NCI-H1105 (cell line): ENCODE measurements at places on chromosomes 11 and 22.

GRCh38 chr22:27116312-27117086 lies 459.1 kb downstream of the MIAT start:
- no peak for DNase-seq

DNA sequence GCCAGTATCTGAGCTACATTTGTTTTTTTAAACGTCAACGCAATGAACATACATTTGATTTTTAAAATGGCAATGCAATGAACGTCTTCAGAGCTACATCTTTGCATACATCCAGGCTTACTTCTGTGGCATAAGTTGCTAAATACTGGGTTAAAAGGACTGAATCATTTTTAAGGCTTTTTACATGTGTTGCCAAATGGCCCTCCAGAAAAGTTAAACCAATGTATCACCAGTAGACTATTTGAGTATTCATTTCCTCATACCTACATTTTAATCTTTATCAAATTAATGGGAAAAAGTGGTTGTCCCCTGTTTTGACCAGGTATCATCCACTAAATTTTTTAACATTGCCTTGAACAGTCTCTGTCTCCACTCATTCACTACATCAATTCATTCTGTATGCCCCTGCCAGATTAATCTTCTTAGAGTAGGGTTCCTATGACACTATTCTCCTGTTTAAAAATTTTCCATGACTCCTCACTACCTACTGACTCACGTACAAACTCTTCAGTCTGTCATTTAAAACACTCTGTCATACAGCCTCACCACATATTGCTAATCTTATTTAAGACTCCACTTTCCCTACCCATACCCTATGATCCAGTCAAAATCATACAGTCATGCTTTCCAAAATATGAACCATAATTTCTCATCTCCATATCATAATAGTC lies 12.4 kb upstream of the PRRG4 start:
- no peak for DNase-seq

DNA sequence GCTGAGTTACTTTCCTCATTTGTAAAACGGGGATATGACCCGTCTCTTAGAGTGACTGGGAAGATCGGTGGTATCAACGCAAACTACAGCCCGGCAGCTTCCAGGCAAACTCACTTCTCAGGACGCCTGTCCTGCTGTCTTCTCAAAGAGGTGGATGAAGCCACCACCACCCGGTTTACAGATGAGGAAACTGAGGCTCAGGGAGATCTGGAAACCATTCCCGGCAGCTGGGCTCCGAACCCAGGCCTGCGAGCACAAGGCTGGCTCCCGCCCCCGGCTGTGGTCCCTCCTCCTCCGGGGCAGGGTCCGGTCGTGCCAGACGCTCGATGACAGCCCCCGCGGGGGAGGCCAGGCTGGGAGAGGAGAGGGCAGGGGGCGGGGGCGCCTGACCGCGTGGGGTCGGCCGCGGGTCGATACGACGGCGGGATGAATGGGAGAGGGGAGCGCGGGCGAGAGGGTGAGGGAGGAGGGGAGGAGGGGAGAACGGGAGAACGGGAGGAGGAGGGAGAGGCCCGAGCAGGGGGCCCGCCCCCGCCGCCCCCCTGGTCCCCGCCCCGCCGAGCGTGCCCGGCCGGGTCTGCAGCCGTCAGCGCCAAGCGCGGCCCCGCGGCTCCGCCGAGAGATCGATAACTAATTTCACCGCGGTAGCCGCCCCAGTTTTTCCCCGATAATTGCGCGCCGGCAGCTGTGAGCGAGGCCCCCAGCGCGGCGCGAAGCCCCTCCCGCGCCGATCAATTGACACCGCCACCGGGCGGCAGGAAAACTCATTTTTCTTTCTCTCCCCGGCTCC lies 14.0 kb downstream of the IGLL1 start:
- DNase-seq: peak; percentile 10

GRCh38 chr11:17475666-17476316 lies 854 bp downstream of the ABCC8 start:
- peak; percentile 22 for DNase-seq

- no peak for DNase-seq
These were observed 23.6 kb upstream of the CACNG2 start for GRCh38 chr22:36727110-36727509.

DNA sequence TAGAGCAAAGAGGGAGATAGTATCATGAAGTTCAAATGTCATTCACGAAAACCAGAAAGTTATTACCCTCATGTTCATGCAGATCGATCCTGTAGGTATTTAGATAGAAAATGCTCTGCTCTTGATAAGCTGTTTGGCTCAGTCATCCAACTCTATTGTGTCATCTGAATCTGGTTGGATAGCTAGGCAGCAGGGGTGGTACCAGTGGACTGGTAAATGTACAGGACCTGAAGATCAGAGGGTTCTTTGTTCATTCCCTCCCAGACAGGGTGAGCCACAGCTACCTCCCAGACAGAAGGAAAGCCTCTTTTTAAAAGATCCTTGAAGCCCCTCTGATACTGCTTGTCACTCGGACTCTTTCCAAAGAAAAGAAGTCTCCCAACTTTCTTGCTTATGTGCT lies 29.8 kb upstream of the DRD2 start:
- no peak for DNase-seq

GRCh38 chr11:117094776-117095175 lies 3.5 kb downstream of the SIK3 start:
- no peak for DNase-seq

- DNase-seq: no peak
These were observed 113.3 kb downstream of the ZNF280B start for GRCh38 chr22:22395245-22395644.

DNA sequence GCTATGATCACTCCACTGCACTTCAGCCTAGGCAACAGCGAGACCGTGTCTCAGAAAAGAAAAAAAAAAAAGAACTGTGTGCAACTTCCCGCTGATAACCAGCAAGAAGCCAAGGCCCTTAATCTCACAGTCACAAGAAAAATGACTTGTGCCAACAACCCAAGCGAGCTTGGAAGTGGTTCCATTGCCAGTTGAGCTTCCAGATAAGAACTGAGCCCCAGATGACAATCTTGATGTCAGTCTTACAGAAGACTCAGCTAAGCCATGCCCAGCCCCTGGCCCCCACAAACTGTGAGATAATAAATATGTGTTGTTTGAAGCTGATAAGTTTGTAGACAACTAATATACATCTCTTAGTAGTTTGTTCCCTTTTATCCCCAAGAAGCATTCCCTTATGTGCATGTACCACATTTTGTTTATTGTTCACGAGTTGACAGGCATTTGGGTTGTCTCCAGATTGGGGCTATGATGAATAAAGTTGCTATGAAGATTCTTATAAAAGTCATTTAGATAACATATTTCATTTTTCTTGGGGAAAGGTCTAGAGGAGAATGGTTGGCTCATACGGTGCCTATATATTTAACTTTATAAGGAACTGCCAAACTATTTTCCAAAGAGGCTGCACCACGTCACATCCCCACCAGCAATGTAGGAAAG lies 85.9 kb downstream of the TIMP3 start:
- DNase-seq: no peak

GRCh38 chr11:6209801-6210200 lies 4.4 kb downstream of the C11orf42 start:
- no peak for DNase-seq

DNA sequence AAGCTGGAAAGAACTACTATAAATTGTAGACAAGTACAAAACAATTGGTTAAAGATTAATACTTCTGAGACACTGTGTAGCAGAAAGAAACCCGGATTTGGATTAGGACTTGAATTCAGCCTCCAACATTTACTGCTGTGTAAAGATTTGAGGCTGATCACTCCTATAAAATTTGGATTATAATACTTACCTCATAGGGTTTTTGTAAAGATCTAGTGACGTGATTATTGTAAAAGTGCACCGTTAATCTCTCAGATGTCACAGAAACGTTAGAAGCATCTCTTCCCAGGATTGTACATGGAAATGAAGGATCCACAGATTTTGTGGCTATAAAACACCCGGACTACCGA lies 323 bp upstream of the HIKESHI start:
- no peak for DNase-seq

- no peak for DNase-seq
These were observed 16.7 kb downstream of the TMPRSS13 start for GRCh38 chr11:117912497-117912896.

GRCh38 chr11:48384670-48385069 lies 18.4 kb upstream of the OR4C5 start:
- DNase-seq: no peak

- DNase-seq: no peak
These were observed 17.6 kb downstream of the INCENP start for GRCh38 chr11:62141111-62142042.

DNA sequence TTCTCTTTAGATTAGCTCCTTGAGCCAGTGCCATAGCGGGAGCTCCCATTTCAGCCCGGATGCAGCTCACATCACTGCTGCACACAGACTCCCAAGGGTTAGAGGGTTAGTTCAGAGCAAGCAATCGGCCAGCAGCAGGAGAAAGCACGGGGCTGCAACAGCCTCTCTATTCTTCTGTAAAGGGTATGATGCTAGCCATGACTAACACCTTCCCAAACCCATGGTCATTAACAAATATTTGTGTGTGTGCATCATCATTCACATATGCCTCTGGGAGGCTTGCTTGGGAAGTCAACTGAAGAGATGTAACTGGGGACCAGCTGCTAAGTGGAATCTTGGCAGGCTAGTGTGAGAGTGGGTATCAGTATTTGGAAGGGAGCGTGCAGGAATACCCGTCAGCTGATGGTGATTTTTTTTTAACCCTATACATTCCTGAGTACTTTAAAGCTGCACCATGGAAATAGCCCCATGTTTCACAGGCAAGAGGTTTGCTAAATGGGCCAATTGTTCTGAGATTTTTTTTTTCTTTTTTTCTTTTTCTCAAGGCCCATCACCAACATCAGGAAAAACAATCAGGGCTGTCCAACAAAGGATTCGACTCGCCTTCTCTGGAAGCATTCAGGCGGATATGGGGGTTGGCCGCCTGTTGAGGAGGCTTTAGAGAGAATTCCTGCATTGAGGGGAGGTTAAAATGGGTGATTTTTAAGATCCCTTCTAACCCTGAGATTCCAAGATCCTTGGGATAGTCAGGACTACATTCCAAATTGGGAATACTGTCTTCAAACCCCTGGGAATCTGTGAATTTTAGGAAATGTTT lies 33.2 kb upstream of the CCDC89 start:
- DNase-seq: no peak
